PC-3 (cell line): ENCODE measurements at places on chromosomes 2 and 18. TPM values are rescaled to one million over a fixed set of nuclear protein-coding genes. Genes with fewer than 3 reads are reported as not detected.
A peak's percentile ranks its signal among the peaks of the same experiment; 100 is the strongest.

The FAM237A gene
- not detected in 2 replicates for total RNA-seq

The CD207 gene
- not detected in 2 replicates for total RNA-seq

The IKZF2 gene
- 5.2 and 8.2 TPM in 2 replicates for total RNA-seq

The FAM110C gene
- 5.0 and 6.8 TPM in 2 replicates for total RNA-seq

The GPR75 gene
- total RNA-seq: 1.5 and 2.4 TPM in 2 replicates

DNA sequence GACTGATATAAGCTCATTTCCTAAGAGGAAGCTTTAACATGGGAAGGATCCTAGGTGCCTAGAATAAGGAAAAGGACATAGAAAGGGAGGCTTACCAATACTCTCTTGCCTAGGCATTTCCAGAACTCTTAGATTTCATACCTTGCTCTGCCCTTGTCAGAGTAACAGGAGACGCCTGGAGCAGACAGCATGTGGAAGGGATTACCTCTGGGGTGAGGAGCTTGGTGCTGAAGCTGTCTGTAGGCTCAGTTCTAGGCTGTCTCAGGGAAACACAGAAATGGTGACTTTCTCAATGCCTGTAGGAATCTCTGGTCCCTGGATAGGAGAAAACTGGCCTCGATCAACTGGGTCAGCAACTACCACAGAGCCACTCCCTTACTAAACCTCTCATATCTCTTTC lies 150.0 kb downstream of the SLC4A3 start:
- H3K4me1 ChIP-seq: no peaks in the 10 kb centered on the region
- no peak for DNase-seq
- H3K36me3 ChIP-seq: no peaks in the 10 kb centered on the region
- H3K27me3 ChIP-seq: peaks cover 20% of the 10 kb centered on the region; the same call in 1 of the 2 replicates

GRCh38 chr2:55493220-55493619 lies 26.3 kb upstream of the CFAP36 start:
- H3K4me1 ChIP-seq: peaks cover 10% of the 10 kb centered on the region
- H3K27ac ChIP-seq: no peak overlapping the region
- H3K36me3 ChIP-seq: no peaks in the 10 kb centered on the region

- no peaks in the 10 kb centered on the region for H3K36me3 ChIP-seq
- H3K27me3 ChIP-seq: no peaks in the 10 kb centered on the region
- H3K4me3 ChIP-seq: no peak overlapping the region
- DNase-seq: peak; percentile 38
- H3K4me1 ChIP-seq: peaks cover 5% of the 10 kb centered on the region
Observed at GRCh38 chr2:241774419-241775222, 2.0 kb upstream of the GAL3ST2 start.

DNA sequence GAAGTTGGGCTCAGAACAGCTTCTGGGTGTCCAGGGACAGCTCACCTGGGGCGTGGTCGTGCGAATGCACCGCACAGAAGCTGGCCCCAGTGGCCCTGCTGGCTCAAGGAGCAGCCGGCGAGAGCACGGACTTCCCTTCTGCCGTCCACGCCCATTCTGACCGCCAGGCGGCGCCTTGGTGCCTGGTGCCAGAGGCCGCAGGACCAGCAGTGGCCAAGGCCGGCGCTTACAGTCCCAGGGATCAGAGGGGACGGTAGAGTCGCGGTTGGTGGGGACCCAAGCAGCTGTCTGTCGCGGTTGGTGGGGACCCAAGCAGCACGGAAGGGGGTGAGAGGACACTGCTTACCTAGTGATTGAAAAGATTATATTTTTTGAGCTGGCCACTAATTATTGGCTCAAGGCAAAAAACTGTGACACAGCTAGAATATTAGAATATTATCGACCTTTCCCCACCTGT lies 25.7 kb downstream of the NPPC start:
- H3K36me3 ChIP-seq: no peaks in the 10 kb centered on the region
- no peak overlapping the region for H3K4me3 ChIP-seq
- no peaks in the 10 kb centered on the region for H3K27me3 ChIP-seq
- H3K4me1 ChIP-seq: 0 out of 2 replicates have a peak, but pooled peaks cover 2% of the 10 kb centered on the region
- H3K27ac ChIP-seq: no peak overlapping the region

GRCh38 chr18:79790996-79791972 lies 6.5 kb upstream of the KCNG2 start:
- peaks cover 13% of the 10 kb centered on the region; the same call in 1 of the 2 replicates for H3K4me1 ChIP-seq
- no peaks in the 10 kb centered on the region for H3K36me3 ChIP-seq
- H3K27me3 ChIP-seq: no peaks in the 10 kb centered on the region; the same call in 1 of the 2 replicates
- peak overlapping the region; percentile 39; the same call in 1 of the 2 replicates for H3K4me3 ChIP-seq
- H3K27ac ChIP-seq: no peak overlapping the region
- peak; percentile 67 for DNase-seq

DNA sequence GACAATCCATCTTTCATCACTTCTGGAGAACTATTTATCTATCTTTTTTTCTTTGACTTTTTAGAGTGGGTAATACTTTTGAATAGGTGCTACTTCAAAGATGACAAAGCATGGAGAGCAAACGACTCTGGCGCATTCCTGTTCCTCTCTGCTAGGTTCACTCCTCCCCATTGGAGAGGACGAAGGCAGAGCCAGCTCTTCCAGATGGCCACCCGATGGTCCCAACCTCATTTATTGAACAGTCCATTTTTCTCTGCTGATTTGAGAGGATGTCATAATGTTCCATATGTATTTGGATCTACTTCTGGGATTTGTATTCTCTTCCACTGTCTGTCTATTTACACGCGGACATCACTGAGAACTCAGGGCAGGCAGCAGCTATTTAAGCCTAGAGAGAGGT lies 284.3 kb upstream of the CXCR4 start:
- 0 out of 2 replicates have a peak, but pooled peaks cover 4% of the 10 kb centered on the region for H3K4me1 ChIP-seq
- H3K4me3 ChIP-seq: no peak overlapping the region
- no peak overlapping the region for H3K27ac ChIP-seq
- no peak for DNase-seq
- peaks cover 63% of the 10 kb centered on the region for H3K27me3 ChIP-seq
- no peaks in the 10 kb centered on the region for H3K36me3 ChIP-seq

- peaks cover 11% of the 10 kb centered on the region for H3K27me3 ChIP-seq
- no peaks in the 10 kb centered on the region for H3K4me1 ChIP-seq
- no peak for DNase-seq
Observed at GRCh38 chr2:223270548-223270947, 218.6 kb downstream of the KCNE4 start.

DNA sequence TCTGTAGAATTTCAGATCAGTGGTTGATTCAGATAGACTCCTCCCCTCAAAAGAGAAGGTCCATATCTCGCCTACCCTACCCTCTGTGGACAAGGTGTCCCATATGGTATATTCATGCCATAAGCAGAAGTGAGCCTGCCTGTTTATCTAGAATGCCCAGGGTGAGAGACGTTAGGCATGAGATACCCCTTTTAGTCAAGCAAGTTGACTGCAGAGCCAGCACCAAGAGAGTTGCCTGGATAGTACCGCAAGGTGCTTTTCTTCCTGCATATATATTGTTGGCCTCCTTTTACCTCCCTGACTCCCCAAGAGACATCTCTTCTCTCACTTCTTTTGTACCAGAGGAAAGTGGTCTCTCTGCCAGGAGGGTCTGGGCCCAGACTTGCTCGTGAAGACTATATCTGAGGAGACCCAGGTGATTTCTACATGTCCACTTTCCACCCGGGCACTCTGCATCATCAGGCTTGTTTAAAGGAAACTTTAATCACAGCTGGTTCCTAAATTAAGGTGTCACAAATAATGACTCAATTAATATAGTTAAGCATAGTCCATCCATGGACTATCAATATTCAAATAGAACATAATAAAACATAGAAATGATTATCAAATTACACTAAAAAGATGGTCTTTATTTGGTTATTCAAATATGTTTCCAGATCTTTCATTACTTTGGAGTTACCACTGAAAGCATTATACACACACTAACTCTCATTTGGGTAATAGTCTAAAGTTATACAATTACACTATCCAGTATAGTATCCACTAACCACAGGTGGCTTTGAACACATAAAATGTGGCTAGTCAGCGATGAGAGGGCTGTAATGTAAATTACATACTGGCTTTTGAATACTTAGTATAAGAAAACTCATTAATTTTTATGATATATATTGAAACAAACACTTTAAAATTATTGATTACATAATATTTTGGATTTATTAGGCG lies 4.1 kb downstream of the ITGA4 start:
- no peak for DNase-seq
- H3K36me3 ChIP-seq: no peaks in the 10 kb centered on the region
- H3K27ac ChIP-seq: no peak overlapping the region
- no peaks in the 10 kb centered on the region for H3K4me1 ChIP-seq
- H3K27me3 ChIP-seq: no peaks in the 10 kb centered on the region

DNA sequence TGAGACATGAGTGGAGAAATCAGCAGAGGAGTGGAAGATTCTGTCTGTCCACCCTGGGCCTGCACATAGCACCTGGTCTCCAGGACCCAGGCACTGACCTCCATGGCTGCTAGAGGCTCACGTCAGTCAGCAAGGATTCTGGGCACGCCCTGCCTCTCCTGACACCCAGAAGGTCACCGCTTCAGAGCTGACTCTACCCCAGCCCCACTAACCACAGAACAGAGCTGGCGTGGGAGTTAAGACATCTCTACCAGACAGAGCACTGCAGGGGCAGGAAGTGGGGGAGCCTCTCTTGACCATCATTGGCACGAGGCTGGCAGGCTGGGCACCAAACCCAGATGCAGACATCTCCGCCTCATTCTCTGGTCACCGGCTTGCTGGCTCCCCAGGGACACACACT lies 3.0 kb downstream of the ADCY3 start:
- no peak overlapping the region for H3K27ac ChIP-seq
- H3K4me3 ChIP-seq: no peak overlapping the region
- no peaks in the 10 kb centered on the region for H3K36me3 ChIP-seq
- DNase-seq: no peak

DNA sequence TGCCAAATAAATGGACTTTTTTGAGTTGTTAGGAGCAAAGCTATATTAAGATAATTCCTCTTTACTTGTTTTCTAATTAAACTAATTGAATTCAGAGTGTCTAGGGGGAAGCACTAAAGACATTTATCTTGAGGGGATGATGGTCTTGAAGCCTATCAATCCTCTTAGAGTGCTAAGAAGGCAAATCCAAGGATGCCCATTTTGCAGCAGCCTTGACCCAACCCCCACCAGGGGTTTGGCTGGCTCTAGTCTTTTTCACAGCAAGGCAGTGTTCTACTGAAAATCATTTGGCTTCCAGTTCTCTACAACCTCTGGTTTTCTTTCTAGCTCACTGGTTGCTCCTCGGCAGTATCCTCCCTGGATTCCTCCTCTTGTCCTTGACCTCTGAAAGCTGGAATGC lies 6.5 kb upstream of the RAX start:
- H3K36me3 ChIP-seq: no peaks in the 10 kb centered on the region
- DNase-seq: no peak
- H3K27ac ChIP-seq: no peak overlapping the region
- no peaks in the 10 kb centered on the region for H3K4me1 ChIP-seq
